Stimulated activated memory B cell treated with anti-CD40 and anti-IgM and Interleukin-4, amounts not matched to agents 10 μg/mL and 1 μg/mL and 100 μg/mL, for 72 hours (primary cell): ENCODE measurements at places on chromosomes 5 and 9.

DNA sequence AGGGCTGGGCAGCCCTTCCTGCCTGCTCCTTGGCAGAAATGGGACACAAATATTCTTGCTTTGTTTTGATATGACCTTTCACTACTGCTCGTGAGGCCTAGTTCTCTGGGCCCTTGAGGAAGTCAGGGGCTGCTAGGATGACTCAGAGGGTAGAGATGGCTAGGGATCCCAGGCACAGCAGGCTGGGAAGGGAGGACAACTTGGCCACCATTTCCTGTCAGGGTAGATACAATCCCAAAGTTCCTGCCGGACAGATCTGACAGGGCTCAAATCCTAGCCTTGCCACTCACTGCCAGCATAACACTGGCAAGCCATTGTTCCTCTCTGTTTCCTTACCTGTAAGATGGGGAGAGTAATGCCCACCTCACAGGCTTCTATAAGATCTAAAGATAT is 31.7 kb upstream of the MEIKIN start:
- no peaks in the 10 kb centered on the region for H3K36me3 ChIP-seq
- no peak for ATAC-seq
- H3K27me3 ChIP-seq, result peaks cover 8% of the 10 kb centered on the region
- H3K4me3 ChIP-seq, result no peak overlapping the region

DNA sequence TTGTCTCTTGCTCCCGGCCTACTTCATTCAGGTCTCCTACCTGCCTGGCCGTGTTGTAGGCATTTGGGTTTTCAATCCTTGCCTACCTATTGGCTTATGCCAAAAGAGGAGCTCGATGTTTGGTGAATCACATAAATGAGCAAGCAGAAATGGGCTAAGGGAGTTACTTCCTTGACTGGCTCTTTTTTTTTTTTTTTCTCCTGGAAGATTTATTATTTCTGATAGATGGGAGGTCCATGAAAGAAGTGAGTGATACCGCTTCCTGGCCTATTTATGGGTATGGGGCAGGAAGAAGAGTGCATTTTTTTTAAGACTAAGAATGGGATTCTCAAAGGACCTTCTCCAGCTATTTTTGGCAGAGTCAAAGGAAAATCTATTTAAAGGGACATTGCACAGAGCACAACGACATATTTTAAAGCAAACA is 294.1 kb downstream of the ARHGAP26 start:
- H3K4me1 ChIP-seq, result peaks cover 6% of the 10 kb centered on the region
- no peak overlapping the region for H3K27ac ChIP-seq
- peaks cover 27% of the 10 kb centered on the region for H3K36me3 ChIP-seq

- H3K36me3 ChIP-seq, result peaks cover 5% of the 10 kb centered on the region
- no peaks in the 10 kb centered on the region for H3K4me1 ChIP-seq
- no peak overlapping the region for H3K4me3 ChIP-seq
- peaks cover 18% of the 10 kb centered on the region for H3K27me3 ChIP-seq
Observed at GRCh38 chr9:21081999-21082398, 4.3 kb upstream of the IFNB1 start.

- H3K4me1 ChIP-seq, result no peaks in the 10 kb centered on the region
- no peak overlapping the region for H3K27ac ChIP-seq
- no peak for ATAC-seq
- H3K4me3 ChIP-seq, result no peak overlapping the region
- H3K36me3 ChIP-seq, result no peaks in the 10 kb centered on the region
Observed at GRCh38 chr5:2634399-2635176, 116.9 kb downstream of the IRX2 start.

GRCh38 chr5:56088967-56089829 is 94.4 kb upstream of the IL6ST start:
- no peak overlapping the region for H3K27ac ChIP-seq
- peak; percentile 76 for ATAC-seq
- no peak overlapping the region for H3K4me3 ChIP-seq
